Skeletal muscle tissue (tissue), 5 donors: ENCODE measurements at places on chromosomes 11 and 22. TPM values are rescaled to one million over a fixed set of nuclear protein-coding genes. Genes with fewer than 3 reads are reported as not detected.

Gene SPDYC
- not detected for total RNA-seq

Gene LRRN4CL
- 9.9 TPM for total RNA-seq

Gene DYNC2H1
- 46.4 TPM for total RNA-seq

Gene RIMBP3C
- total RNA-seq = not detected

Gene SYT13
- total RNA-seq = 0.52 TPM

Gene ZNF280B
- total RNA-seq = 1.6 TPM

Gene MUC6
- total RNA-seq = not detected

Gene PGM2L1
- 5.2 TPM for total RNA-seq

Gene MS4A6A
- total RNA-seq = 33.4 TPM

Gene OR5P2
- total RNA-seq = not detected

Gene GSTT2
- total RNA-seq = not detected

Gene OPCML
- total RNA-seq = under 0.01 TPM

Gene NLRP10
- total RNA-seq = not detected

Gene CRYBA4
- not detected for total RNA-seq

Gene MMP8
- 1.6 TPM for total RNA-seq

Gene DDI1
- total RNA-seq = not detected

Gene CECR2
- 8.9 TPM for total RNA-seq

Gene TRIM51
- not detected for total RNA-seq

Gene CRYAB
- total RNA-seq = 37.6 TPM

Gene GPHA2
- total RNA-seq = not detected

Gene KCNK4
- total RNA-seq = not detected

Gene EIF3M
- total RNA-seq = 154 TPM

Gene DCHS1
- 39.1 TPM for total RNA-seq

Gene ABCC8
- 3.7 TPM for total RNA-seq

Gene RAD9A
- total RNA-seq = 2.6 TPM

Gene NPTXR
- total RNA-seq = 1.6 TPM

Gene SLC22A6
- total RNA-seq = not detected

Gene OSBP2
- 4.7 TPM for total RNA-seq
